ENCODE measurements at places on chromosomes 2 and 18.

GRCh38 chr18:22524783-22525182 is 107.1 kb upstream of the CTAGE1 start:
- no peak for DNase-seq
- no peak overlapping the region for H3K27ac ChIP-seq
- no peaks in the 10 kb centered on the region for H3K36me3 ChIP-seq
- H3K27me3 ChIP-seq = no peaks in the 10 kb centered on the region
- H3K4me1 ChIP-seq = no peaks in the 10 kb centered on the region
- H3K4me3 ChIP-seq = no peak overlapping the region

DNA sequence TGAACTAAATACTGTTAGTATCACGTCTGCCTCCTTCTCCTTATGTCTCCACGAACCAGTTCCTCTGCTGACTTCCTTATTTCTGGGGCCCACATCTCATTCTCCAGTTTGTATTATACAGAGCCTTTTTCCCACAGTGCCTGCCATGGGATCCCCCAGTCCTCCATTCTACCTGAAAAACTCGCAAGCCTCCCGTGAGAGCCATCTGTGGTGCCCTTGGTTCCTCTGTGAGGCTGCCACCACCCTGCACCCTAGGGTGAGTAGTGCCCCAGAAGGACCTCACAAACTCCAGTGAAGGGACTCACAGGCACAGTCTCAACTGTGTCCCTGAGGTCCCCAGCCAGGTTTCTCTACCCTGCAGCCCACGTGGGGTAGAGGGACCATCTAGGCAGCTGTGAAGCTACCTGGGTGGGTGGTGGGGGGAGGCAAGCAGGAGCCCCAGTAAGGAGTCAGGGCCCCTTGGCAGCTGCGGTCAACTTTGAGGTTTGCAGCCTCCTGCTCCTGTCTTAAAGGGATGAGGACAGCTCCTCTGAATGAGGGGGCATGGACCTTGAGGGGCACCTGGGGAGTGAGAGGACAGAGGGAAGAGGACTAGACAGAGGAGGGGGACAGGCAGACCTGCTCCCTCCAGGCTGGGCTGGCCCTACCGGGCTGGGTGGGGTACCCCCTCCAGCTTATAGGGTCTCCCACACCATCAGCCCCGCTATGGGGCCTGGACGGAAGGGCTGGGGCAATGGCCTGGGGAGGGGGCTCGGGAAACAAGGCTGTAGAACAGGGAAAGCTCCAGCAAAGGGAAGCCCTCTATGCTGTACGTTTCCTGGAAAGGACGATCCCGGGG is 1.0 kb downstream of the PSTPIP2 start:
- H3K4me1 ChIP-seq = no peaks in the 10 kb centered on the region
- H3K4me3 ChIP-seq = peak overlapping the region; percentile 62
- no peak overlapping the region for H3K27ac ChIP-seq
- peaks cover 8% of the 10 kb centered on the region for H3K27me3 ChIP-seq
- DNase-seq = no peak
- H3K36me3 ChIP-seq = no peaks in the 10 kb centered on the region

GRCh38 chr2:95301876-95302641 is 4.9 kb downstream of the KCNIP3 start:
- no peaks in the 10 kb centered on the region for H3K4me1 ChIP-seq
- H3K27me3 ChIP-seq = no peaks in the 10 kb centered on the region
- H3K36me3 ChIP-seq = no peaks in the 10 kb centered on the region
- H3K4me3 ChIP-seq = no peak overlapping the region
- no peak overlapping the region for H3K27ac ChIP-seq

- no peaks in the 10 kb centered on the region for H3K36me3 ChIP-seq
- no peaks in the 10 kb centered on the region for H3K27me3 ChIP-seq
- no peak overlapping the region for H3K4me3 ChIP-seq
- H3K27ac ChIP-seq = no peak overlapping the region
- no peaks in the 10 kb centered on the region for H3K4me1 ChIP-seq
Observed at GRCh38 chr2:190138032-190138431, 75.5 kb upstream of the MSTN start.

- H3K27me3 ChIP-seq = no peaks in the 10 kb centered on the region
- no peaks in the 10 kb centered on the region for H3K36me3 ChIP-seq
- peak; percentile 75 for DNase-seq
- no peaks in the 10 kb centered on the region for H3K4me1 ChIP-seq
- H3K4me3 ChIP-seq = no peak overlapping the region
Observed at GRCh38 chr2:39227628-39228412, 15.9 kb downstream of the CDKL4 start.
